ENCODE measurements at places on chromosomes 3 and 15.

- no peak for DNase-seq
These were observed 707.2 kb downstream of the NTRK3 start for GRCh38 chr15:87549296-87549695.

GRCh38 chr3:181637056-181637455, 74.7 kb upstream of the SOX2 start:
- DNase-seq, result no peak

DNA sequence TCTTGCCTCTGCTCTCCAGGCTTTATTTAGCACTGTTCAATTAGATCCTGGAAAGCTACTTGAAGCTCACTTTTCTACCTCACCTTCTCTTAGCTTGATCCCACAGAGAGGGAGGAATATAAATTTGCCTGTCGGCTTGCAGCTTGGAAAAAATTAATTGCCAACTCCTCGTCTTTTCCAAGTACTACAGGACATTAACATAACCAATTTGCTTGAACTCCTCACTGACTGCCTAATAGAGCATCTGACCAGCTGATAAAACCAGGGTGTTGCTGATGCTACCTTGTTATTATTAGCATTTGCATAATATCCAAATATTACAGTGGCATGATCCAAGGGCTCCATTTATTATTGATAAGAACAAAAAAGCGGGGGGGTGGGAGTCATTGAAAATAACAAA, 561.8 kb downstream of the MCTP2 start:
- DNase-seq, result no peak

GRCh38 chr3:69784954-69785514, 45.8 kb downstream of the MITF start:
- DNase-seq, result peak; percentile 51

GRCh38 chr3:151268267-151269235, 9.8 kb downstream of the P2RY14 start:
- DNase-seq, result no peak

DNA sequence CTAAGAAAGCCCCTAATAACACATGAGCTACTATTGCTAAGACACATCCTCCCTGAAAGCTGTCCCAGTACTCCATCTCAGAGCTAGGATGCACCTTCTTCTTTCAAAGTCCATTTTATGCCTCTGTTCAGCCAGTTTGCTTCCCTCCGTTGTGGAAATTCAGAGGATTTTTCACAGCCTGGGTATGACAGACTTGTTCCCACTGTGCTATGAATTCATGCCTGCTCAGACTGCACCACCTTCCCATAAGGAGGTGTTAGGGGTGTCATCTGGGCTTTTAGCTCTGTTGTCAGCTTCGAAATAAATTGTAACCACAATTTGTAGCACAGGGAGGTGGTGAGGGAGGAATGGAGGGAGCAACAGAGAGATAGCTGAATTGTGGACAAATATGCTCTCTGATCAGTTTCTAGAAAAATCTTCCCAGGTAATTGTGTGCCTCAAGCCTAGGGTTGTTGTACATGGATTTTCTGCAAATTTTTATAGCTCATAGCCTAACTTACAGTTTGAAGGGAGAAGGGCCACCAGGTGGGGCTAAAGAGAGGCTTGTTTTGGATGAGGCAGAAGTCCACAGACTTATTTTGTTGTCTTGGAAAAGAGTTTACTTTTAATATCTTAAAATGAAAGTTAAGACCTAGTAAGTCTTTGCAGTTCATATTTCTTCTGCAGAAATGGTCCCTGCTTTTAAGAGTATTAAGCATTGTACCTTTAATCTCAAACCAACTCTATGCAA, 462.0 kb downstream of the PDCD6IP start:
- DNase-seq, result peak; percentile 70

DNA sequence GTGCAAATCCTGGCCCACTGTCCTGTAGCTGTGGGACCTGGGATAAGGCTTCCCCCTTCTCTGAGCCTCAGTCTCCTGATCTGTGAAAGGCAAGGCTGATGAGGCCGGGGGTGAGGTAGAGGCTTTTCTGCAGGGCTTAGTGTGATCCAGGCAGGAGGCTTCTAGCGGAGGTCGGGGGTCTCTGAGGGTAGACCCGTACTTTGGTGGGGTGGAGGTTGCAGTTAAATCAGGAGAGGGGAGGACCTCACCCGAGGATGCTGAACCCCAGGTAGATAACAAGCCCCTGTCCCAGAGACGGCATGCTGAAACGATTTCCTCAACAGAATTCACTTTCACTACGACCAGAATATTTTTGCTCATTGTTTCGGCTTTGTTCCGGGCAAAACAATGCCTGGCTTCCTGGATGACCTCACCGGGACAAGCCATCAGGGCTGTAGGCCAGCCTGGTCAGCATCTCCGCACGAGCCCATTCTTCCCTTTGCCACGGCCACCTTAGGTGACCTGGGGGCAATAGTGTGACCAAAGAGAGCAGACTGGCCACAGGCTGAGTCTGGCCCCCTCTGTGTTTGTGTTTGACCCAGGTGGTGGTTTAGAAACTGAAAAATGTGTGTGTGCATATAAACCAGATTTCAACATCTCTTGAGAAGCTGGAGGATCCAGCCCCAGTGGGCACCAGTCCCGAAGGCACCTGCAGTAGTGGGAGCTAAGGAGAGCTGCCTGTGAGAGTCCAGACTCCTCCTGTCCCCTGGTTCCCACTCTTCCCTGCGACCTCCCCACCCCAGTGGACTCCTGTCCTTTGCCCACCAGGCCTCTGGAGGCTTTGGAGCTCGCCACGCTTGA, 33.0 kb downstream of the SLC6A6 start:
- peak; percentile 72 for DNase-seq

GRCh38 chr3:116517308-116517707, 72.0 kb upstream of the LSAMP start:
- peak; percentile 2 for DNase-seq

GRCh38 chr3:129602730-129603560, 3.5 kb downstream of the PLXND1 start:
- peak; percentile 95 for DNase-seq

- peak; percentile 22 for DNase-seq
These were observed 194.7 kb downstream of the DTWD1 start for GRCh38 chr15:49815526-49815925.

GRCh38 chr3:186394566-186395217, 32.7 kb upstream of the DGKG start:
- DNase-seq, result no peak

GRCh38 chr3:45595364-45596195, 1.0 kb downstream of the LIMD1 start:
- DNase-seq, result no peak

DNA sequence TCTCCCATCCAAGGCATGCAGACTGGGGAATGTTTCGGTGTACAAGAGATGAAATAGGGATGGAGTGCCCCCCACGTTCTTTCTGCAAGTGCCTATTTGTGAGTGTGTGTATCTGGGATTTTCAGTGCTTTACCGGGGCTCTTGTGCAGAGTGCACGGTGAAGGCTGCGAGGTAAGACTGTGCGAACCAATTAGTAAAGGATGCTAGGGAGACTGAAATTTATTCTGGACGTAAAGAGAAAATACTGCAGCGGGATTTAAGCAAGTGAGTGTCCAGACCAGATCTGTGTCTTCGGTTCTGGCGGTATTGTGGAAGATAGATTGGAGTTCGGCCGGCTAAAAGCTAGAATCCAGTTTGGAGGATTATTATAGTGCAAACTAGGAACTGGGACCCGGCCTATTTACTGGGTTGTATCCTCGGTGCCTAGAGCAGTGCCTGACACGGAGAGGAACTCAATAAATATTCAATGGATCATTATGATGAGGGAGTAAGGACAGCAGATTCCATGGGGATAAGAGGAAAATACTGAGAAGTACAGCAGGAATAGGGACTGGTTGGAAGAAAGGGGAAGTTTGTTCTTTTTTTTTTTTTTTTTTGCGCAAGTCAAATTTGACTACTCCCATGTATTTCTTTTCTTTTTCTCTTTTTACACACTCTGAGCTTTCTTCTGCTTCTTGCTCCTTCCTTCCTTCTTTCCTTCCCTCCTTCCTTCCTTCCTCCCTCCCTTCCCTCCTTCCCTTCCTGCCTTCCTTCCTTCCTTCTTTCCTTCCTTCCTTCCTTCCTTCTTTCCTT, 580 bp upstream of the MAGEF1 start:
- DNase-seq, result no peak

DNA sequence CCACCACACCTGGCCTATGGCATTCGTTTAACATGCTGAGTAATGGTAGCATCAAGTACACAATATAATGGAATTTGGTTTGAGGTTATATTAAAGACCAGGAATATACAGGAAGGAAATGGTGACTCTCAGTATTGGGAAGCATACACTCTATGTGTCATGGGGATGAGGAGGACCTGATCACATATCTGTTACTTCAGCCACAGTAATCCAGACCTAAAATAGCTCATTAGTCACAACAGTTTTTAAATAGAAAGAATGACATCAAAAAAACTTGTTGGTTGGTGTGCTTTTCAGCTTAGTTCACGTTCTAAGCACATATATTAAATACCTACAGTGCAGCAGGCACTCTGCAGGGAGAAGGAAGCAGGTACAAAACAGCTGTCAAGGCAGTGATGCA, 52.5 kb upstream of the ATP2C1 start:
- no peak for DNase-seq

DNA sequence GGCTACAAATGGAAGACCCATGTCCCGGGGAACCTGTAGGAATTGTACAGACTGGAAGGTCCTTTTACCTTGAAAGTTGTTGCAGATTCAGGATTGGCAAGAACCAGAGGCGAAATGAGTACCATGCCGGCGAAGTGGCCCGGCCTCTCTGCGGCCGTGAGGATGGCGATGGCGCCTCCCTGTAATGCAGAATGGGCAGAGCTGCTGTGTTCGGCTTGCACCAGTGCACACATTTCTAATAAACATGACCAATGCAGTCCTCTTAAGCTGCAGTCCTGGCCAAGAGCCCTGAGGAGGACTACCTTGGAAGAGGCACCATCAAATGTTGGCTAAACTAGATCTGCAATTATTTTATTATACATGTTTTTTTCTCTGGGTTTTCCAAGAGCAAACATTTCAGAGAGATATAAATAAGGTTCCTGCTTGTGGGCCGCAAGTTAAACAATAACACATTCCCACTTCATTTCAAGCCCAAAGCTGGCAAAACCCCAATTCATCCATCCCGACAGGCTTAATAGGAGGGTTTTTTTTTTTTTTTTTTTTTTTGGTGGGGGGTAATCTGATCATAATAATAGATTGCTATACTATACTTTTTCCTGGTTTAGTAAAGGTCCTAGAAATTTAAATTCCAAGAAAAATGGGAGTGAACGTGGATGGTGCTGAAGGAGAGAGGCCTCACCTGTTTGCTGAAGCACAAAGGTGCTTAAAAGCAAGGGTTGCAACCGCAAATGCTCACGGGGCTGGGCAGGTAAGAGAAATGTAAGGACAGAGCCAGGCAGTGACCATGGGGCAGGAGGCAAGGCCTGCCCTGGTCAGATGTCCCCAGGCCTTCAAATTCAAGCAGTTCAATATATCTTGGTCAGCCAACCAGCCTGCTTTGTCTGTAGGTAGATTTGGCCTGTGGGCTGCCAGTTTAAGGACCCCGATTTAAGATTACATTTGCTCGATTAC, 48.5 kb downstream of the ABTB1 start:
- DNase-seq, result no peak

DNA sequence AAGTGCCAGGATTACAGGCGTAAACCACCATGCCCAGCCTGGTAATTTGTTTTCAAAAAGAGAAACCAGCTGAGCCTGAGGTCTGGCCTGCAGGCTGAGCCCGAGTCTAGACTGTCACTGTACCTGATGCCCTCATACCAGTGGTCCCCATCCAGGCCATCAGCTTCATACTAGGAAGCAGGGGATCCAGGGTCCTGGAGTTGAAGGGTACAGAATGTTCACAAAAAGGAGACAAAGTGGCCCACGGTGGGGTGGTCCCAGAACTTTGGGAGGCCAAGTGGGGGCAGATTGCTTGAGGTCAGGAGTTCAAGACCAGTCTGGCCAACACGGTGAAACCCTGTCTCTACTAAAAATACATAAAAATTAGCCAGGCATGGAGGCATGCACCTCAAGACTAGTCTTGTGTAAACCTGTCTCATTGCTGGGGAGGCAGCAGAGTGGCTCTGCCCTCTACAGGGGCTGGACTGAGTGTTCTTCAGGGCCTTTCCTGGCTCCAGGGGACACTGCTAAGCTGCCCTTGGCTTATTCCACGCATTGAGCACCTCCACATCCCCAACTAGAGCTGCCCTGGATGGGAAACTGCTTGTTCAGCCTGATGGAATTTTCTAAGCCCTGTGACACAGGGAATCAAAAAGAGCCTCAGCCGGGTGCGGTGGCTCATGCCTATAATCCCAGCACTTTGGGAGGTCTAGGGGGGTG, 7.9 kb upstream of the HHATL start:
- DNase-seq, result no peak

DNA sequence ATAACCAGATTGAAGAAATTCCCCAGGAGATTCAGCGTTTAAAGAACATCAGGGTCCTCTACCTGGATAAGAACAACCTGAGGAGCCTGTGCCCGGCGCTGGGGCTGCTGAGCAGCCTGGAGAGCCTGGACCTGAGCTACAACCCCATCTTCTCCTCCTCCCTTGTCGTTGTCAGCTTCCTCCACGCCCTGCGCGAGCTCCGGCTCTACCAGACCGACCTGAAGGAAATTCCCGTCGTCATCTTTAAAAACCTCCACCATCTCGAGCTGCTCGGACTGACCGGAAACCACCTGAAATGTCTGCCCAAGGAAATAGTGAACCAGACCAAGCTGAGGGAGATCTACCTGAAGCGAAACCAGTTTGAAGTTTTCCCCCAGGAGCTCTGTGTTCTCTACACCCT, 9.4 kb upstream of the LRRC34 start:
- no peak for DNase-seq

DNA sequence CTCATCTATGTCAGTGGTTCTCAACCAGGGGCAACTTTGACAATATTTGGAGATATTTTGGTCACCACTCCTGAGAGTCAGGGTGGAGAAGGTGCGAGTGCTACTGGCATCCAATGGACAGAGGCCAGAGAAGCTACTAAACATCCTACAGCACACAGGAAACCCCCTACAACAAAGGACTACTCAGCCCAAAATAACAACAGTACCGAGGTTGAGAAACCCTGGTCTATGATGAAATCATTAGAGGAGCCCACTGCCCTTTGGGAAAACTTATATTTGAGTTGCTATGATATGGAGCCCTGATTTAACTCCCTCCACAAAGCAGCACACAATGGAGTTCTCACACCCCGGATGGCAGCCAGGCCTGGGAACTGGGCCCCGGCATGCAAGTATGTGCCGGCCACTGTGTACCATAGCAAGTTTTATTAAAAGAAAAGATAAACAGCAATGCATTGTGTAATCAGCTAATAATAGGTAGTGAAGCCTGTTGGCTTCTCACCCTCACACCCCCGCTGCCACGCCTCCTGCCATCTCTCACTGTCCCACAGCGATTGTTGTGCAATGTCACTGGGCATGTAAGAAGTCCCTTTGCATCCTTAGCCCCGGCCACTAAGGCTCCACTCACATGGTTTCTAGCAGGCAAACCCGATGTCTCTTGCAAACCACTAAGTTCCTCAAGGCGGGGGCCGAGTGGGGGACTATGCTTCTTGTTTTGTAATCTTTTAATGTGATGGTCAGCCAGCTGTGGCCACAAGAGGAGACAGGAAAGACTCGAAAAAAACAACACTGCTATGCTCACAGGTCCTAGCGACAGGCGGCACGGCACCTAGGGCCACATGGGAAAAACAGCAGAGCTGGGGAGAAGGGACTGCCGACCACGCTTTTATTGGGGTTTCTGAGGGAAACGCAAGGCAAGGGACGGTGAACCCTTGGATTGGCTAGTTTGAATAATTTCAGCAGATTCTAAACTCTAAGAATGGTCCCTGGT, 110.0 kb downstream of the AQP9 start:
- DNase-seq, result peak; percentile 29

GRCh38 chr15:36912311-36912712, 188.0 kb downstream of the MEIS2 start:
- DNase-seq, result peak; percentile 58

Measured in fibroblast of pulmonary artery (primary cell).